Myometrial cell (primary cell): ENCODE measurements at places on chromosomes 6 and 20. TPM values are rescaled to one million over a fixed set of nuclear protein-coding genes. Genes with fewer than 3 reads are reported as not detected.

C6orf52 gene
- 0.71 TPM in 1 of 2 replicates, not detected in the other for total RNA-seq

SOBP gene
- 0.53 and 1.2 TPM in 2 replicates for total RNA-seq

ALDH8A1 gene
- 1.6 TPM in 1 of 2 replicates, not detected in the other for total RNA-seq

AVP gene
- total RNA-seq, result not detected in 2 replicates

HLA-DQA1 gene
- not detected in 2 replicates for total RNA-seq

ELMO2 gene
- total RNA-seq, result 32.3 and 49.6 TPM in 2 replicates

PI3 gene
- not detected in 2 replicates for total RNA-seq

HDGFL1 gene
- not detected in 2 replicates for total RNA-seq

TBP gene
- total RNA-seq, result 16.8 and 17.3 TPM in 2 replicates

NT5E gene
- total RNA-seq, result 315 and 382 TPM in 2 replicates

SLC25A27 gene
- total RNA-seq, result 1.2 TPM in 1 of 2 replicates, not detected in the other

LKAAEAR1 gene
- not detected in 2 replicates for total RNA-seq

RBL1 gene
- total RNA-seq, result 3.2 and 7.4 TPM in 2 replicates

AKAP12 gene
- 47.0 and 64.5 TPM in 2 replicates for total RNA-seq

TCP11 gene
- total RNA-seq, result 2.3 and 2.6 TPM in 2 replicates

GABRR1 gene
- total RNA-seq, result not detected in 2 replicates

GRM1 gene
- not detected in 2 replicates for total RNA-seq

DCDC2 gene
- total RNA-seq, result 3.2 and 5.3 TPM in 2 replicates

GLP1R gene
- not detected in 2 replicates for total RNA-seq

AGER gene
- total RNA-seq, result 2.3 and 5.5 TPM in 2 replicates
